ENCODE measurements at places on chromosomes 2 and 18.
A peak's percentile ranks its signal among the peaks of the same experiment; 100 is the strongest.

DNA sequence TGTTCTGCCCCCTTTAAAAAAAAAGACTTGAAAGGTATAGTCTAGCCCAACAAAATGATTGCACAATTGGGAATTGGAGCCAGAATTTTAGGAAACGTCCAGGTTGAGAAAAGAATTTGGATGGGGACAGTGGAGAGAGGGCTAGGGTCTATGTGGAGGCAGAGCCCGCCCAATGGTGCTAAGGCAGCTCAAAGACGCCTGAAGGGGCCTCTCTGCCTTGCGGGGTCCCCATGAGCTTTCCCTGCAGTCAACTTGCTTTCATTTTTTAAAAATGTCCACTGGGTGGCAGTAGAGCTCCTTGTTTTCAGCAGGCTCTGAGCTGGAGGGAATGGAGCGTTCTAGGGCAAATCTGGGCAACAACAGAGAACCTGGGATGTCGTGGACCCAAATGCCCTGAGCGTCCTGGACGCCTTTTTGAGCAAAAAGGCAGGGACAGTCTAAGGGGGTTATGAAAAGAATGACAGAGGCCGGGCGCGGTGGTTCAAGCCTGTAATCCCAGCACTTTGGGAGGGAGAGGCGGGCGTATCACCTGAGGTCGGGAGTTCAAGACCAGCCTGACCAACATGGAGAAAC is 40.2 kb upstream of the ITM2C start:
- DNase-seq, result peak; percentile 69

- no peak for DNase-seq
These were observed 178.6 kb downstream of the NEDD4L start for GRCh38 chr18:58222432-58223125.

- DNase-seq, result no peak
These were observed 36.5 kb upstream of the ARMC9 start for GRCh38 chr2:231161877-231162329.

DNA sequence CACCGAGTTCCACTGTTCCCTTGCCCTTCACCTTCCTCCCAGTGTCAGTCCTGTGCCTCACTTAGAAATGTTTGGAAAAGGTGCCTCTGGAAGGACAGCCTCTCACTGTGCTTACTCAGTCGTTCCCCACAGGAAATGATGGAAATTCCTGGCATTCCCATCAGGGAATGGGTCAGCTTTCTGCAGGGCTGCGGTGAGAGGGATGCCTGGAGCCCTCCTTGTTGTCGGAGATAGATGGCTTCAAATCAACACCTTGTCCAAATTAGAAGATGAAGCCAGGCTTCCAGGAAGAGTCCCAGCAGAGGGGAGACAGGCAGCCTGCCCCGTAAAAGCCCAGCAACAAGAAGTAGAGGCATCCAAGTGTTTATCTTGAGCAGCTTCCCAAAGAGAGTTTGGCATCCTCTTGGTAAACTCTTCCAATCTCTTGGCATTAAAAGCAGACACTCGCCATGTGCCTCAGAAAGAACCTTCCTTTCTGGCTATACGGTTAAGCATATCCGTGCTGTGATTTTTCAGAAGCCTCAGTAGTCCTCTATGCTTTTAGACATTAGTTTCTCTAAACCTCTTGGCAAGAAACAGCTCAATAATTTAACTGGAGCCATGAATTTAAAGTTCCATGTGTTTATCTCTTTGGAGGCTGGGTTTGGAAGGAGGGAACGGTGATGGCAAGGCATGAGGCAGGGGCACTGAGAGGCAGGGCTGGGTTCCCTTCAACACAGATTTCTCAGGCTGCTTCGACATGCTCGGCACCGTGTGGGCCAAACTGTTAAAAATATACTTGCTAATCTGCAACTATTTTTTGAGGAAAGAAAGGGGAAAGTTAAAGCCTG is 25.1 kb downstream of the COLEC12 start:
- DNase-seq, result peak; percentile 72

DNA sequence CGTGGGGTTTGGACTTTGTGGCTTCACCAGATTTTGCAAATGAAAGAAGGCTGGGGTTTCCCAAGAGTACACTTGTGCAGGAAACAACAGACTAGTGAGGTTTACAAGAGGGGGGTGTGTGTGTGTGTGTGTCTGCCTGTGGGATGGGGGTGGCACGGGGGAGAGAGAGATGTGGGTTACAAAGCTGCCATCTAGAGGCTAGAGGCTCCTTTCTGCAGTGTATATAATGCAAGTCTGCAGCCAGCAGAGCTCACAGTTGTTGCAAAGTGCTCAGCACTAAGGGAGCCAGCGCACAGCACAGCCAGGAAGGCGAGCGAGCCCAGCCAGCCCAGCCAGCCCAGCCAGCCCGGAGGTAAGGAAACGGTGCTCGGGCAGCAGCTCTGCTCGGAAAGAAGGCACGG is at the start of gene ACKR3:
Gene ACKR3, plus strand, starts transcription at position 253 of the 401 bp plus-strand sequence. CDS start 10,641 bp downstream, outside the sequence.
- DNase-seq, result no peak

- no peak for DNase-seq
These were observed 16.6 kb downstream of the NPPC start for GRCh38 chr2:231909631-231910030.

- no peak for DNase-seq
These were observed 277.1 kb upstream of the NRP2 start for GRCh38 chr2:205405194-205405593.

DNA sequence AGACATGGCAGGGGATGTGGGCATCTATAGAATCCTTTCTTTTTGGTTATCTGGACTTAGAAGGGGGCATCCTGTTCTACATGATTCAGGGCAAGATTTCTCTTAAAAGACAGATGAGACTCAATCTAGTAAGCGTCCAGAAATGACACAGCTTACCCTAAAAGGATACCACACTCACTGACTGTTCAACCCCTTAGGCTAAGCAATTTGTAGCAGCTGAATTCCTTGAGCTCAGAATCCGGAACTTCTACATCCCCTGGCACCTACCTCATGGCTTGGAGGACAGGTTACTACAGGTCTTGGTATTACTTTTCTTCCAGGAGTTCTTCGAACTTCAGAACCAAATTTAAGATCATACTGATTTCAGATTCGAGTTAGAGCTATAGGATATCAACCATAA is 138.4 kb downstream of the LAMA3 start:
- no peak for DNase-seq

DNA sequence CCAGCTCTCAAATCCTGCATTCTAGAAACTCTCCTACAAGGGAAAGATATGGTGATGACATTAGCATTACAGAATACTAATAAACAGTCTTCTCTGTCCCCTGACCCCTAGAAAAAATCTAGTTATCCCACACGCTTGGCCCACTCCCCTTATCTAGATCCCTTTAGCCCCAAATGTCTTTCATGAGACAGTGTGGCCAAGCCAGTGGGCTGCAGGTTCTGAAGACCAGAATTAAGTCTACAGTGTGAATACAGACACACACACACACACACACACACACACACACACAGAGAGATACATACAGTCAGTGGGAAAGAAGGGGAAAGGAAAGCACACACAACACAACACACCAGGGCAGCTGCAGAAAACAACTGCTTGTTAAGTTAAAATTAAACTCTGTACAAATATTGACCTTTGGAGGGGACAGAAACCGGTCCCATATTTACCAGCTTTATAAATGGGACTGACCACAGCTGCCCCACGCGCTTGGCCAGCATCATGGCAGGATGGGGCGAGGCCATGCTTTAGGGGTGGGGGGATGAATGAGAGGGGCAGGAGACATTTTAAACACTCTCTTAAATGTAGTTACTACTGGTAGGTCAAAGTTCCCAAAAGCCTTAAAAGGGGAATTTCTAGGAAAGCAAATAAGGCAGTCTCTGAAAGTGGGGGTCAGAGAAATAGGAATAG is 49.1 kb downstream of the NHEJ1 start:
- DNase-seq, result no peak

- no peak for DNase-seq
These were observed 61.2 kb upstream of the GPC1 start for GRCh38 chr2:240374085-240374907.

GRCh38 chr18:27206411-27206810 is 21.3 kb upstream of the CHST9 start:
- no peak for DNase-seq

DNA sequence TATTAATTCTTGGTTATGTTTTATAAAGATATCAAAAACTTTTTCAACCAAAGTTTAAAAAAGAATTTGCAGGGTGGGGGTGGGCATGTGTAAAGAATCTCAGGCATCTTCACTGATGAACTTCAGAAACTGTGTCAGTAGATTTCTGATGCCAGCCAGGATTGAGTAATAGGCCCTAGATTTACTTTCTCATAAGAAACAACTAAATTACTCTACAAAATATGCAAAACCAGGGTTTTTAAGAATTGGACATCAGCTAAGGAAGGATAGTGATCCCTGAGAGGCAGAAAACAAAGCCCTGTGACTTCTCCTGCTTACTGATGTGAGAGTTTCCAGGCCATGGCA is 11.9 kb upstream of the IL1R1 start:
- no peak for DNase-seq

GRCh38 chr2:208807756-208808155 is 401.2 kb downstream of the PTH2R start:
- DNase-seq, result no peak

DNA sequence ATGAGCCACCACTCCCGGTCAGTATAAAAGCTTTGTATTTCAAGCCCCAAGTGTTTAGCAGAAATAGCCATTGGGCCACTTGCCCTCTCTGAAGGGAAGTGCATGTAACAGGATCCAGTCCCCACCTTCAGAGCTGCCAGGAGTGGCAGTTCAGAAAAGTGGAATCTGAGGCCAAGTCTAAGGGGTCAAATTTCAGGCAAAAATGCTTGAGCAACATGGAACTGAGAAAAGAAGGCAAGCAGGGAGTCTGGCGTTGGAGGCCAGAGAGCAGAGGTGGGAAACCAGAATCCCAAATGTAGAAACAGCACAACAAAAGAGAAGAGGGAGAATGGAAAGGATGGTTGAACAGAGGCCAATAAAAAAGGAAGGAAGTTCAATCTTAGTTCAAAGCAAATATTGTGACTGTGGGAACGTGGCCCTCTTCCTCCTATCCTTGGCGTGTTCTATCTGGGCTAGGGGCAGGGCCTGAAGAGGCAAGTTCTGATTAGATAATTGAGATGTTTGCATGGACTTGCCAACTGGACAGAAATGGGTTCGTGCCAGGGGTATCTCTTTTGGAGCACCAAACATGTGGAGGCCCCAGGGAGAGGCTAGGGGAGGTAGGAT is 102.2 kb downstream of the AP1S3 start:
- no peak for DNase-seq

DNA sequence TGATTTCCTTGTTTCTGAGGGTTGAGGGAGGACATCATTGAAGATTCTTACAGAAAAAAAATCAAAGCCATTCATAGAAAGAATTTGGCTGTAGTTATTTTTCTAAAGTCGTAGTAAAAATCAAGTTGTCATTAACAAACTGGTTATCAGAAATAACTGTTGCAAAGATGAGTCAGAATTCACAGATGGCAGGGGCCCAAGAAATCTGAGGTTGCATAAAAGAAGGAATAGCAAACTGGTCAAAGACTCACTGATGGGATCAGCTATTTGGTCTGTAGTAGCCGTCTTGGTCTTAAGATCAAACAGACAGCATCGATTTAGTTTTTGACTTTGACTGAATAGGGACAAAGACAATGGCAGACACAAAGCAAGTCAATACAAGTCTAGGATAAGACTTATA is 334.3 kb downstream of the FIGN start:
- no peak for DNase-seq

DNA sequence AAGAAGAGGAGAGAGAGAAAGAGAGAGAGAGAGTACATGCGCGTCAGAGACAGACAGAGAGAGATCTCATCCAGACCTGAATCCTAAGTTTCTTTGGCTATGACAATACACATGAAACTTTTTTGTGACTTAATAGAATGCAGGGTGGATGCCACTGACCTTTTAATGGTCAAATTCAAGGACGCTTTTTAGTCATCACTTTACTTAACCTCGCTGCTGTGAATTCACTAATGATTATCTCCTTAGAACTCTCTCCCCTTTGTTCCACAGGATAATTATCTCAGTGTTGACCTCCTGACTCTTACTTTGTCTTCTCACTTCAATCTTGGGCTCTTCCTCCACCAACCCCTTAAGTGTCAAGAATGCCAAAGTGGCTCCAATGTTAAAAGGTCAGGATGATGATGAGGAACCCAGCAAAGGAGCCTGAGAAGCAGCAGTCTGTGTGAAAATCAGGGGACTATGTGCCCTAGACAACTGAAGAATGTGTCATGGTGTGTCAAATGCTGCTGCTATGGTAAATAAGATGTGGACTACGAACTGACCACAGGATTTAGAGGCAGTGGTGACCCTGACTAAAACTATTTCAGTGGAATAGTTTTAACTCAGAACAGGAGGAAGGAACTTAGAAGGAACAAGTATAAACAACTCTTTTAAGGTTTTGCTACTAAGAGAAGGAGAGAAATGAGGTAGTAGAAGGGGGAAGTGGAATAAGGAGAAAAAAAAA is 382.1 kb downstream of the ZEB2 start:
- DNase-seq, result no peak

- DNase-seq, result no peak
These were observed 142.4 kb downstream of the NEDD4L start for GRCh38 chr18:58186258-58186948.

- DNase-seq, result no peak
These were observed 162.6 kb downstream of the PAX3 start for GRCh38 chr2:222136106-222136630.

GRCh38 chr2:171100370-171100769 is 60.3 kb downstream of the TLK1 start:
- DNase-seq, result no peak

DNA sequence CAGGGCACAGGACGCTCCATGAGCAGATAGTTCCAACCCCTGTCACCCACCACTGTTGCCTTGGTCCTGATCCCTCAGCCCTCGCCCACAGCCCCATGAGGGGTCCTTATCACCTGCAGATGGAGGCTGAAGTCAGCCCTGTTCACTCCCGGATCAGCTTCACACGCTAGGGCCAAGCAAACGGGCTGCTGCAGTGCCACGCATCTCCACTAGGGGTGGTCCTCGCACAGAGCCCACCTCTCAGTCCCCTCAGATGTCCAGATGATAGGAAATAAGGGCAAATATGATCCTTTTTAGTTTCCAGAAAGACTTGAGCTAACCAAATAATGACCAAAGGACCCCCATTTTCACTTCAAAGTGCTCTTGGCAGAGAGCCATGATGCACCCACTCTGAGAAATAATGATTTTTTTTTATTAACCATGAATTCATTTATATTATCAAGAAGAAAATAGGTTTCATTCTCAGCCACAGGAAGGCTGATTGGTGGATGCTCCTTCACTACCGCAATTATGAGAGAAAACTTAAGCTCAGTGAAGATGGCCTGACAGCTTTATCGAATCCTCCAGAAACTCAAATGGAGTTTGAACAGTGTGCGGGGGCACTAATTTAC is 71.9 kb upstream of the KLHL29 start:
- no peak for DNase-seq

- no peak for DNase-seq
These were observed 96.3 kb downstream of the PRPF40A start for GRCh38 chr2:152620985-152621384.

GRCh38 chr2:204108781-204109295 is 172.3 kb downstream of the ICOS start:
- DNase-seq, result no peak
